ENCODE measurements at places on chromosomes 5 and 9. TPM values are rescaled to one million over a fixed set of nuclear protein-coding genes. Genes with fewer than 3 reads are reported as not detected.

The EGR1 gene
- total RNA-seq = 1.9 TPM

The KCTD16 gene
- not detected for total RNA-seq

The SV2C gene
- total RNA-seq = not detected

The SH3TC2 gene
- 32.0 TPM for total RNA-seq

The CSF1R gene
- not detected for total RNA-seq

The PDE6A gene
- not detected for total RNA-seq

The SGCD gene
- total RNA-seq = 0.15 TPM

DNA sequence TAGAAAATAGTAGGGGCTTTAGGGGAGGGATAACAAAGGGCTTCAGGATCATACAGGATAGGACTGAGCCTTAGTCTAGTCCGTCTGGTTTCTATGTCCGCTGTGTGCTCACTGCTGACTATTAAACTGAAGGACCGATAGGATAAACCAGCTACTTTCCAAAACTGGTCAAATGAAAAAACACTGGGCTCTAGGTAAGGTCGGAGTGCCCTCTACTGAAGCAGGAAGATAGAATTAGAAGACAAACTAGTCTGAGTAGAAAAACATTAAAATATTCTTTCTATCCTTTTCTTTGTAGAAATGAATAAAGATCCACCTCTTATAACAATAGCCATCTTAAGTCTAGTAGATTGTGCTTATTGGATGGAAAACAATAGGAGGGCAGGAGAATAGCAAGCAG lies 133.6 kb downstream of the CEMIP2 start:
- H3K4me3 ChIP-seq = no peak overlapping the region
- DNase-seq = peak; percentile 14
- no peaks in the 10 kb centered on the region for H3K27me3 ChIP-seq
- no peaks in the 10 kb centered on the region for H3K36me3 ChIP-seq
- H3K4me1 ChIP-seq = no peaks in the 10 kb centered on the region

GRCh38 chr9:74887041-74887980 lies at the start of gene TRPM6:
TSS of gene TRPM6 (minus strand) at chr9:74887921. CDS start at chr9:74887856, 65 bp downstream.
- peak; percentile 24 for DNase-seq
- no peaks in the 10 kb centered on the region for H3K4me1 ChIP-seq
- peak within 1 kb of the TSS; percentile 61 for H3K4me3 ChIP-seq
- peaks cover 31% of the 10 kb centered on the region for H3K27me3 ChIP-seq
- no peaks in the 10 kb centered on the region for H3K36me3 ChIP-seq

GRCh38 chr9:89621676-89622075 lies 16.9 kb downstream of the GADD45G start:
- H3K36me3 ChIP-seq = no peaks in the 10 kb centered on the region
- no peak for DNase-seq
- H3K4me3 ChIP-seq = no peak overlapping the region
- no peaks in the 10 kb centered on the region for H3K4me1 ChIP-seq
- no peak overlapping the region for H3K27ac ChIP-seq

- H3K36me3 ChIP-seq = no peaks in the 10 kb centered on the region
- H3K27me3 ChIP-seq = no peaks in the 10 kb centered on the region
- no peak overlapping the region for H3K27ac ChIP-seq
- DNase-seq = no peak
- H3K4me3 ChIP-seq = no peak overlapping the region
Measured at GRCh38 chr5:144487207-144487606, 316.5 kb downstream of the KCTD16 start.

DNA sequence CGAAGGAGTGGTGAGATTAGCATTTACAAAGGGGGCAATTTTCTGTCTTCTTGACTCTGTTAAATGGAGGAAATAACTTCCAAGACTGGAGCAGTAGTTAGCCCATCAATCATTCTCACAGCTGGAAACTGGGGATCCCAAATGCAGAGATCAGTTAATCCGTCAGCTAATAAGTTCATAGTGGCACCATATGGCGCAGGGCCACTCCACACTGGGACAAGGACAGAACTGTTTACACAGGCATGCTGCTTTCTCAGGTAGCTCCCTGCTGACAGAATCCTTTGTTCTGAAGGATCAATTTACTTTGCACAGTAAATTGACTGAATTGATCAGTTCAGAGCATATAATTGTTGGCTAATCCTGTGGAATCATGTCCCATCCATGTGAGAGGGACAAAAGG lies 395.7 kb downstream of the TMEM161B start:
- DNase-seq = no peak
- H3K27me3 ChIP-seq = no peaks in the 10 kb centered on the region
- H3K4me1 ChIP-seq = no peaks in the 10 kb centered on the region
- H3K36me3 ChIP-seq = no peaks in the 10 kb centered on the region
- H3K27ac ChIP-seq = no peak overlapping the region

GRCh38 chr5:124301850-124302249 lies 444.6 kb downstream of the ZNF608 start:
- no peaks in the 10 kb centered on the region for H3K36me3 ChIP-seq
- no peak overlapping the region for H3K4me3 ChIP-seq
- no peak for DNase-seq
- H3K27me3 ChIP-seq = no peaks in the 10 kb centered on the region
- H3K4me1 ChIP-seq = peaks cover 6% of the 10 kb centered on the region

GRCh38 chr5:174503086-174503460 lies 221.3 kb upstream of the MSX2 start:
- DNase-seq = no peak
- H3K27me3 ChIP-seq = no peaks in the 10 kb centered on the region
- H3K27ac ChIP-seq = peak overlapping the region; percentile 98
- peak overlapping the region; percentile 47 for H3K4me3 ChIP-seq
- no peaks in the 10 kb centered on the region for H3K36me3 ChIP-seq

- DNase-seq = no peak
- H3K27ac ChIP-seq = no peak overlapping the region
- H3K4me3 ChIP-seq = no peak overlapping the region
- no peaks in the 10 kb centered on the region for H3K27me3 ChIP-seq
Measured at GRCh38 chr9:93667006-93667405, 90.6 kb downstream of the PHF2 start.

DNA sequence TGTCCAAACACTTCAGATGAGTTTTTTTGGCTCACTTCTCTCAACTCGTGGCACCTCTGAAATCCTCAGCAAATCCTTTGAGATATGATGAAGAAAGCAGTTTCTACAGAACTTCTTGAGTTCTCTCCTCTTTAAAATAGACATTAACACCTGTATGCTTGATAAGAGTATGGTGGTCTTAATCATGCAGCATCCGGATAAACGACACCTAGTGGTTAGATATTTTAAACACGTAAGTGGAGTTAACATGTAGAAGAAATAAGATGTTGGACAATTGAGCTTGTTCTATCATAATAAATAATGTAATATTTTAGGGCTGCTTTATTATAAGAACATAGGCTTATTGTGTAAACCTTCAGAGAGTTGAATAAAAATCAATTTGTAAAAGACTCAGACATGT lies 324.8 kb downstream of the CYLC2 start:
- no peaks in the 10 kb centered on the region for H3K27me3 ChIP-seq
- no peaks in the 10 kb centered on the region for H3K4me1 ChIP-seq
- no peak overlapping the region for H3K4me3 ChIP-seq
- H3K27ac ChIP-seq = no peak overlapping the region
- no peaks in the 10 kb centered on the region for H3K36me3 ChIP-seq
- DNase-seq = no peak

DNA sequence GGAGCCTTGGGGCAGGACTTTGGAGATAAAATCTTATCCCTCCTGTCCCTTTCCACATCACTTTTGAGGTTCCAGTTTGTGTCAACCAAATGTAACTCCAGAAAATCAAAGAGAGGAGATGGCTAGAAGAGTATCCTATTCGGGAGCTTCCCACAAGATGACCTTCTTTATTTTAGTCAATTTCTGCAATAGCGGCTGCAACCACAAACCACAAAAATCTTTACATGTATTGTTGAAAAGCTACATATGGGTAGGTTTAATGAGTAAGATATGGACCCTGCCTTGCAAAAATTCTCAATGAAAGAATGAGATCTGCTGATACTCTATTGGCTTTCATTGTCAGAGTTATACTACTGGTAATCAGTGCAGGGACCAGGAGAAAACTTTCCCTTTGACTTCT lies 92.2 kb upstream of the MAMDC2 start:
- no peak overlapping the region for H3K4me3 ChIP-seq
- H3K4me1 ChIP-seq = peaks cover 9% of the 10 kb centered on the region
- DNase-seq = peak; percentile 43
- no peaks in the 10 kb centered on the region for H3K36me3 ChIP-seq
- H3K27me3 ChIP-seq = no peaks in the 10 kb centered on the region

DNA sequence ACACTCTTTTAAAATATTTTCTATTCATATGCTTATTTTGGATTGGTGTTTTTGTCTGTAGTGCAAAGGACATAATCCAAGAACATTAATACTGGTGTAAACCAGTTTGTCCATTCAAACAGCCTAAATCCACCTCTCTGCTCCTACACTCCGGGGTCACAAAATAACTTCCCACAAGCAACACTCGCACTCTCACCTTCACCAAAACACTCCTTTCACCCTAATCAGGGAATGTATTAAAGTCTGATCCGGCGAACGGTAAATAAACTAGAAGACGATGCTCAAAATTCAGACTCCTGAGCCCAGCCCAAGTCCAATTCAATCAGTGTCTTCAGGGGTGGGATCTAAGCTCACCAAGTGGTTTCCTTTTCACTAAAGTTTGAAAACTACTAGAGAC lies 649 bp downstream of the AP3B1 start:
- no peaks in the 10 kb centered on the region for H3K27me3 ChIP-seq
- no peak overlapping the region for H3K27ac ChIP-seq
- H3K4me1 ChIP-seq = peaks cover 5% of the 10 kb centered on the region
- H3K36me3 ChIP-seq = no peaks in the 10 kb centered on the region

- H3K27me3 ChIP-seq = no peaks in the 10 kb centered on the region
- H3K36me3 ChIP-seq = no peaks in the 10 kb centered on the region
- H3K4me1 ChIP-seq = peaks cover 26% of the 10 kb centered on the region
- no peak overlapping the region for H3K27ac ChIP-seq
Measured at GRCh38 chr5:74382123-74382855, 258.2 kb downstream of the ENC1 start.

- no peaks in the 10 kb centered on the region for H3K36me3 ChIP-seq
- peak overlapping the region; percentile 92 for H3K27ac ChIP-seq
- H3K4me1 ChIP-seq = peaks cover 50% of the 10 kb centered on the region
- peak overlapping the region; percentile 59 for H3K4me3 ChIP-seq
Measured at GRCh38 chr5:107523029-107523680, 147.6 kb downstream of the EFNA5 start.

GRCh38 chr5:112068593-112068992 lies 311.6 kb upstream of the NREP start:
- H3K27ac ChIP-seq = no peak overlapping the region
- no peak overlapping the region for H3K4me3 ChIP-seq
- no peaks in the 10 kb centered on the region for H3K27me3 ChIP-seq
- no peak for DNase-seq
- H3K36me3 ChIP-seq = no peaks in the 10 kb centered on the region

DNA sequence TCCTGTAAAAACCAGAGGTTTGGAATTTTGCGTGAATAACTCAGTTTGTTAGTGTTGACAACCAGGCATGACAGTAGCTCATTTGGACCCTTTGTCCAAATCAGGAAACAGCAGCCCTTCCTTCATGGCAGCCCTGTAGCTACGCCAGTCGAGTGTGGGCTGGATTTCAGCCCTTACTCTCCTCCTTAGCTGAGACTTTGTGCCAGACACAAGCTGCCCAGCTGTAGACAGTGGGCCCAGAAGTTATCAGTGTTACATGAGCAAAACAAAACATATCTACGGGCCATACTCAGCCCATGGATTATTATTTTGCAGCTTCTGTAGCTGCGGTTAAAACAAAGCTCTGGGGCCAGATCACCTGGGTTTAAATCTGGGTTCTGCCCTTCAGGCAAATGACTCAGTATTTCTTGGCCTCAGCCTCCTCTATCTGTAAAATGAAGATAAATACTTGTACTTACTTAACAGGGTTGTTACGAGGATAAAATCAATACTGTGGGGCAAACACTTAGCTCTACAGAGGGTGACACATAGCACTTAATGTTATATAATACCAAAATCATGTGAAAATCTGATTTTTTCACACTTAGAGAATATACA lies 76.9 kb downstream of the GHR start:
- H3K4me1 ChIP-seq = peaks cover 22% of the 10 kb centered on the region
- no peaks in the 10 kb centered on the region for H3K27me3 ChIP-seq
- no peaks in the 10 kb centered on the region for H3K36me3 ChIP-seq
- DNase-seq = peak; percentile 79

DNA sequence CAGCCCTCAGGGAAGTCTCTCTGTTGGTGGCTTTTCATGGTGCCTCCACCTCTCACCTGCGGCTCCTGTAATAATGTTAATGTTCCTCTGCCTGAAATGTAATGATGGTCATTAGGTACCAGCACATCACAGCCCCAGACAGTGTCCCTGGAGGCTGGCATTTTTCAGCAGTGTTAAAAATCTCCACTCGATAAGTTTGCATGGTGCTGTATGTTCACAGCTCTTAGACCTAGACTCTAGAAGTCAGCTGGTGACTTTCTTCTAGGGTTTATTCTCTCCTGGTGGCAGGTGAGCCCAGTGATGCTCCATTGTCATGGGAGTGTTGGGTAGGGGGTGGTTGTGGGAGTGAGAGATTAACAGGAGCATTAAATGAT lies 53.1 kb downstream of the GPR107 start:
- DNase-seq = no peak
- no peaks in the 10 kb centered on the region for H3K27me3 ChIP-seq
- peaks cover 6% of the 10 kb centered on the region for H3K36me3 ChIP-seq
- no peak overlapping the region for H3K4me3 ChIP-seq

DNA sequence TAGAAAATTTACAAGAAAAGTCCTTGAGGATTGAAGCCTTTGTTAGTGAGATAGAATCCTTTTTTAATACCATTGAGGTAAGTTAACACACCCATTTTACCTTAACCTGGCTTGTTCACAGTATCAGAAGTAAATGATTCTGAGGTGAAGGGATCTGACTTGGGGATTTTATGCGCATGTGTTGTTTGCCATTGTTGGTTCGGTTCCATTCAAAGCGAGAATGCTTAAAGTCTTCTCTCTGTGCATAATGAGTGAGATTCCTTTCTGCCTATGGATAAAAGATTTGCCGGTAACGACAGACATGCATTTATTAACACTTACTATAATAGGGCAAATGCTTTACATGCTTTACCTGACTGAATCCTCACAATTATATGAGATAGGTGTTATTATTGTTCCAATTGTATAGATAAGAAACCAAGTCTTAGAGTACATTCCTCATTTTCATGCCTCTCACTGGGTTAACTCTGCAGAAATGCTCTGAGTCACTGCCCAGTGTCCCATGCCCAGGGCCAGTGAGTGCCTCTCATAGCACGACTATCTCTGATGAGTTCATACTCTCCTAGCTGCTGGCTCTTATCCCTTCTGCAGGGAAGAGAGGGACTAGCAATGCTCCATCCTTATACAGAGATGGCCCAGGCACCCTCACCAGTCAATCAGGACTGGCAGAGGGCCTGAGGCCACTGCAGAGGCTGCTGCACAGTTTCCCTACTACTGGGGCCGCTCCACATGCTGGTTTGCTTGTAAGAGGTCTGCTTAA lies 54.4 kb downstream of the CMYA5 start:
- no peaks in the 10 kb centered on the region for H3K36me3 ChIP-seq
- H3K27ac ChIP-seq = no peak overlapping the region
- H3K4me1 ChIP-seq = no peaks in the 10 kb centered on the region
- peaks cover 51% of the 10 kb centered on the region for H3K27me3 ChIP-seq
